Right renal cortex interstitium (tissue), 3 donors: ENCODE measurements at places on chromosomes 13 and 19.

DNA sequence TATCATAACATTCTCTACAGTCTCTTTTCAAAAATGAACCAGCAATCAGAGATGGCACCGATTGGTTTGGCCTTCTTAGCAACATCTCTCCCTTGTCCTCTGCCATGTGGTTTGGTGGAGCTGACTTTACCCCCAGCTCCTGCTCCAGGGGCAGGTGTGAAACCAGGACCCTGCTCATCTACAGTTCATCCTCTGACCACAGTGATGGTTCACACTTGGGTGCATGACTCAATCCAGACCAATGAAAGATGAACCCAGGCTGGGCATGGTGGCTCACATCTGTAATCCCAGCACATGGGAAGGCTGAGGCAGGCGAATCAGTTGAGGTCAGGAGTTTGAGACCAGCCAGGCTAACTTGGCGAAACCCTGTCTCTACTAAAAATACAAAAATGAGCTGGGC is 33.6 kb upstream of the FFAR2 start:
- DNase-seq, result no peak

GRCh38 chr19:13918726-13919411 is 12.9 kb downstream of the CC2D1A start:
- no peak for DNase-seq

- peak; percentile 89 for DNase-seq
These were observed 700 bp upstream of the SLC25A23 start for GRCh38 chr19:6460099-6460884.

DNA sequence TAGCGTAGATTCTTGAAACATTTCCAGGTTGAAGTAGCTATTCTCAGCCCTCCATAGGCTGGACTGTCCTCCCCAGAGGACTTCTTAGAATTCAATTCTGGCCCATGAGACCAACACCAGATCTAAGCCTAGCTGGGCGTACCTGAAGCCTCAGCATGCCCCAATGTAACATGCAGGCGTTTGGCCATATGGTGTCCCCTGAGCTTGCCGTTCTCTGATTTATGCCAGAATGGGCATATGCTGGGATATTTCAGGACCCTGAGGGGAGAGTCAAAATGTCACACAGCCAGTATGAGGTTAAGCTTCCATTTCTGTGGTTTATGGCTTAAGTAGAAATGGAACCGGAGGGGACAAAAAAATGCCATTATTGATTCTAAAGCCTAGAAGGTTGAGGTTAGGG is 317.7 kb upstream of the OBI1 start:
- no peak for DNase-seq

DNA sequence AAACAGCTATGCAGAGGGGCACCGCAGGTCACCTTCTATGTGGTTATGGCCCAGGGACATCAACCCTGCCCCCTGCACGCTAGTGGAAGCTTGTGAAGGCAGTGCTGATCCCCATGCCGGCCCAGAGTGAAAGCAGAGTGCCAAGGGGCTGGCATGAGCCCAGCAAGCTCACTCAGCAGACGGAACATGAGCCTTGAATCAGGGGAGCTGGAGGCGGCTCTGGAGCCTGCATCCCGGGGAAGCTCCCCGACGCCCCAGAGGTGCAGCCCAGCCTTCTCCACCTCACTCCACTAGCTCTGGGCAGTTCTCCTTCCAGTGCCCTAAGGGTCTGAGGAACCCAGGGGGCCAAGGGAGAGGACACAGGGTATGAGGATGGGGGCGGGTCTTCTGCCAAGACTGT is 19.0 kb upstream of the ISYNA1 start:
- DNase-seq, result no peak

DNA sequence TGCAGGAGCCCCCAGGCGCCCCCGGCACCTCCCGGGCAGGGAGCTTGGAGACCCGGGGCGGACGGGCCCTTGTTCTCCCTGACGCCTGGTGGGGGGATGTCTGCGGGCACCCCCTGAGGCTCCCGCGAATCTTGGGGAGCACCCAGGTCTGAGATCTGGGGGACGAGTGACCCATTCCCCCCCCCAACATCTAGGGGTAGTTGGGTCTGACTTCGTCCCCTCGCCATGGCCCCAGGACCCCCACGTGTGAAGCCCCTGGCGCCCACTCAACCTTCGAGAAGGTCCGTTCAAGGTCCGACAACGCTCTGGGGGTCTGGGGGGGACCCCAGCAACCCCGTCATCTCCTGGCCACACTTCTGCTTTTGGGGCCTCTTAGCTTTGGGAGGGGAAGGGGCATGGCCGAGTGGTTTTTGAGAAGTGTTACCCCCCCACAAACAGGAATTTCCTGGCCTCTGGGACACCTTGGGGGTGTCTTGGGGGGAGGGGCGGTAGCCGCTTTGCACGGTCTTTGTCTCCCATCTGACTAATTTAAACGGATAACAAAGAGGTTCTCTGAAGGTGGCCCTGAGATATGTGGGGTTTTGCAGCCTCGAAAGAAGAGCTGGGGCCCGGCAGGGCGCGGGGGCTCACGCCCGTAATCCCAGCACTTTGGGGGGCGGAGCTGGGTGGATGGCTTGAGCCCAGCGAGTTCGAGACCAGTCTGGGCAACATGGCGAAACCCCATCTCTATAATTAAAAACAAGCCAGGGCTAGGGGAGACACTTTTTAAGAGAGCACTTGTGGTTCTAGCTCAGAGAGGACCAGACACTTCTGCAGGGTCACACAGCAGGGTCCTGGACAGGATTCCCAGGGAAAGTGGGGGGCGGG is 608 bp downstream of the CNN2 start:
- no peak for DNase-seq

- DNase-seq, result no peak
These were observed 984 bp downstream of the SIX5 start for GRCh38 chr19:45767881-45768654.

- DNase-seq, result no peak
These were observed at the start of gene MEX3D for GRCh38 chr19:1568320-1569019. MEX3D (minus strand) TSS chr19:1568325; CDS start chr19:1568058, 267 bp downstream.

GRCh38 chr19:24078680-24079079 is 8.3 kb upstream of the ZNF254 start:
- DNase-seq, result no peak

DNA sequence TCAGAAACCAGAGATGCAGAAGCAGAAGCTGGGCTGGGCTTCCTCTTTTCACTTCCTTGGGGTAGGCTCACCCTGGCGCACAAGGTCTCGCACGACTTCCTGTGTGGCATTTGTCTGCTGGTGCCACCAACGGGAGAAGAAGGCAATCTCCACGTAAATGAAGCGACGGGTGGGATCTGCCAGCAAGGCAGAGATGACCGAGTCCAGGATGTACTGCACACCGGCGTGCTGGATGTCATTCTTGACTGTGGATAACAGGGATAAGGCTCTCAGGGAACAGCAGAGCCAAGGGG is 1.3 kb downstream of the MAN2B1 start:
- DNase-seq, result no peak

DNA sequence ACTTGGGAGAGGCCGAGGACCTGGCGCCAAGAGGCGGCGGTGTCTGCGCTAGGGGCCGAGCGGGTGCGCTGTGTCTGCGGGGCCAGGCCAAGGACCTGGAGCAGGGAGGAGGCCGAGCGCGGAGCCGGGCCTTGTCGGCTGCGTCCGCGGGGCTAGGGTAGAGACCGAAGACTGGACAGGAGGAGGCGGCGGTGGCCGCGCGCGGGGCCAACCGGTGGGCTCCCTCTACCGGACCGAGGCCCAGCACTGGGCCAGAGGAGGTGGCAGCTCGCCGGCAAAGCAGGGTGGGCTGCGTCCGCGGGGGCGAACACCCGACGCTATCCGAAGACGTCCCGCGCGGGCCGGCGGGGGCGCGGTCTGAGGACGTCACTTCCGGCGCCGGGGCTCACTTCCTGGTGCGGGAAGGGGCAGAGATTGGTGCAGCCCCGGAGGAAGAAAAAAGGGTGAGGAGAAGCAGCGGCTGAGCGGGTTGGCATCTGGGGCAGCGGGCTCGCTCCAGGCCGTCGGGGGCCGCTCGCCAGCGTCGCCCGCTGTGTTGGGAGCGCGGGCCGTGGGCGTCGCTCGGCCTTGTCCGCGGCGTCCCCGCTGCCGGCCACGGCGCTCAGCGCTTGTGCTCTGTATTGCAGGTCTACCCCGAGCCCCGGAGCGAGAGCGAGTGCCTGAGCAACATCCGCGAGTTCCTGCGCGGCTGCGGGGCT is 38.3 kb downstream of the ARHGEF7 start:
- peak; percentile 83 for DNase-seq

DNA sequence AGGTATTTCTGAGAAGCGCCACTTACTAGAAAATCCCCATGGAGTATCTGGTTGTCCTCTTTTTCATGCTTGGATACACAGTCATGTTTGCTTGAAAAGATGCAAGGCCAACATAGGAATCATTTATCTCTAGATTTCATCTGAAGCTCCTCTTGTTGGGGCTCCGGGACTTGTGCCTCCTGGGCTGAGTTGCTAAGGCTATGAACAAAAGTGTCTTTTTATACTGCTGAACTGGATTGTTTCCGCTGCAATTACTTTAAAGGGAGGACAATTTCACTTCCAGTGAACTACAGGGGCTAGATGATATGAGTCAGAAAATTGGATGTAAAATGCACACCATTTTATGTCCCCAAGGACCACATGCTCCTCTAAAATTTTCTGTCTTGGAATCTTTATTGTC is 114.1 kb downstream of the TNFSF13B start:
- DNase-seq, result no peak

DNA sequence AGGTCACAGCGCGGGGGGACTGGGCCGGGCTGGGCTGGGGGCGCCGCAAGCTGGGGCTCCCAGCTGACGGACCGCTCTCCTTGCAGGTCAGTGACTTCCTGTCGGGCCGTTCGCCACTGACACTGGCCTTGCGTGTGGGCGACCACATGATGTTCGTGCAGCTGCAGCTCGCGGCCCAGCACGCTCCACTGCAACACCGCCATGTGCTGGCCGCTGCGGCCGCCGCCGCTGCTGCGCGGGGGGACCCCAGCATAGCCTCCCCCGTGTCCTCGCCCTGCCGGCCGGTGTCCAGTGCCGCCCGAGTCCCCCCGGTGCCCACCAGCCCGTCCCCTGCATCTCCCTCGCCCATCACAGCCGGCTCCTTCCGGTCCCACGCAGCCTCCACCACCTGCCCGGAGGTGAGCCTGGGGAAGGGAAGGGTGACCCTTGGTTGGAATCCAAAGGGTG is 5.7 kb downstream of the MIDN start:
- no peak for DNase-seq

GRCh38 chr13:83150616-83151307 is 731.5 kb downstream of the SLITRK1 start:
- DNase-seq, result no peak

- no peak for DNase-seq
These were observed 24.6 kb downstream of the CARM1 start for GRCh38 chr19:10895920-10896319.

DNA sequence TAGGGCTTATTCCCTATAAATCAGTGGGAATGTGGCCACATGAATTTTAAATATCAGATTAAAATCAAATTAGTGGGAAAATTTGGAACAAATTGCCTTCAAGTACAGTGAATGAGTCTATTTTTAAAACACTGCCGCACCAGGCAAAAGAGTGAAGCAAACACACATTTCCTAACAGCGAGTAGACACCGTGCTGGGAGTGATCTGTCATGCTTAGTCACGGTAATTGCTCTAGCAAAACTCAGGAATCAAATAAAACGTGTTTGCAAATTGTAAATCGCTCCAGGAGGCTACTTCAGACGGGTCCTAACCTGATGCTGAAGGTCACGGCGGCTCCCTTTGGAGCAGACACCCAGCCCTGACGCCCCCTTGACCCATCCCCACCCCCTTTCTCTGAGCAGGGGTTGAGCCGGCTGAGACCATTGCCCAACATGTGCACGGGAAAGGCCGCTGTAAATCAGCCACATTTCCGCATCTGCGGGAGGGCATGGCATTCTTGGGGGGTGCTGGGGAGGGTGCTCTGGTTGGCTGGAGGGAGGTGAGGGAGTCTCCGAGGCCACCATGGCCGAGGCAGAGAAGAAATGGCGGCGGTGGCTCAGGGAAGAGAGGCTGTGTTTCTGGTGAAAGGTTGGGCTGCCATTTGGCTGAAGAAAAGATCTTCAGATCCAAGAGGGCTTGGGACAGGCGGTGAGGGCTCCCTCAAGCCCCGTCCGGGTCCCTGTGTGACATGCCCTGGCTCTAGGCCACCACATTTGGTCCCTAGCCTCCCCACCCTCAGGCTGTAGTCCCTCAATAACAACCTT is 8.9 kb downstream of the CEBPA start:
- no peak for DNase-seq

- no peak for DNase-seq
These were observed 56.2 kb upstream of the UBE2L5 start for GRCh38 chr13:30366088-30366487.

DNA sequence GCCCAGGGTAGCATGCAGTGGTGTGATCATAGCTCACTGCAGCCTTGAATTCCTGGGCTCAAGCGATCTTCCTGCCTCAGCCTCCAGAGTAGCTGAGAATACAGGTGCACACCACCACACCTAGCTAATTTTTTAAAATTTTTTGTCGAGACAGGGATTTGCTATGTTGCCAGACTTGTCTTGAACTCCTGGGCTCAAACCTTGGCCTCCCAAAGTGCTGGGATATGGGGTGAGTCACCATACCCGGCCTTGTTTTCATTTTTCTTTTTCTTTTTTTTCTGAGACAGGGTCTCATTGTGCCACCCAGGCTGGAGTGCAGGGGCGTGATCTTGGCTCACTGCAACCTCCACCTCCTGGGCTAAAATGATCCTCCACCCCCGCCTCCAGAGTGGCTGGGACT is 38.7 kb downstream of the KEAP1 start:
- DNase-seq, result no peak

DNA sequence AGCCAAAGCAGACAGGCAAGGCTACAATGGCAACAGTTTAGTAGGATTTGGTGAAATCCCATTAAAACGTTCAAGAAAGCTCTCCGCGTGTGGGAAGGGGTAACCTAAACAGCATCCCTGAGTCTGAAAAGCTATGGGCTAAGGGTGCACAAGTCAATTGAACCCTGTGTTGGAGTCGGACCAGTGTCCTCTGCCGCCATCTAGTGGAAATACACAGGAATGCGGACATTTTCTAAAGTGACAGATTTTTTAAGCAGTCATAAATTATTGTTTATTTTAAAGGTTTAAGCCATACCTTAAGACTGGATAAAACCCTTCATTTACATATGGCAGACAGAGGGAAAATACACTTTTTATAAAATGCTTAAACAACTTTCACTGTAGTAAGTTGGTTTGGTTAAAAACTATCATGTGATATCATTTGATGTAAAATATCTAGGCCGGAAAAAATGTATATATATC is 26.5 kb upstream of the LSM14A start:
- DNase-seq, result no peak

- DNase-seq, result no peak
These were observed 719.8 kb downstream of the SLITRK1 start for GRCh38 chr13:83162493-83162892.

- DNase-seq, result no peak
These were observed 3.5 kb upstream of the CD320 start for GRCh38 chr19:8311461-8312260.

GRCh38 chr13:49029570-49029969 is 53.9 kb downstream of the FNDC3A start:
- DNase-seq, result no peak

DNA sequence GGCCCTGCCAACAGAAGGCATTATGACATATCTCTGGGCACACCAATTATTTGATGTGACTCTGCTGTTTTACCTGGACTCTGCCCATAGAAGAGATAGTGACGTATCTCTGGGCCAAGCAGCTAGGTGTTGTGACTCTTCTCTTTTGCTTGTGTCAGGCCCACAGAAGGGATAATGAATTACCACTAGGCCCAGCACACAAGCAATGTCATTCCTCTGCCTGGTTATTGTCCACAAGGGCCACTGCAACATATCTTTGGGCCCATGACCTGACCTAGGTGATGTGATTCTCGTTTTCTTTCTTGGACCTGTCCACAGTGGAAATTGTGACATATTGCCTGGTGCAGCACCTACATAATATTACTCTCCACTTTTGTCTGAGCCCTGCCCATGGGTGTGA is 65.1 kb upstream of the ZNF724 start:
- DNase-seq, result no peak

GRCh38 chr13:27183561-27184147 is 12.0 kb upstream of the USP12 start:
- DNase-seq, result no peak
